ENCODE measurements at places on chromosomes 2 and 18.
A peak's percentile ranks its signal among the peaks of the same experiment; 100 is the strongest.

DNA sequence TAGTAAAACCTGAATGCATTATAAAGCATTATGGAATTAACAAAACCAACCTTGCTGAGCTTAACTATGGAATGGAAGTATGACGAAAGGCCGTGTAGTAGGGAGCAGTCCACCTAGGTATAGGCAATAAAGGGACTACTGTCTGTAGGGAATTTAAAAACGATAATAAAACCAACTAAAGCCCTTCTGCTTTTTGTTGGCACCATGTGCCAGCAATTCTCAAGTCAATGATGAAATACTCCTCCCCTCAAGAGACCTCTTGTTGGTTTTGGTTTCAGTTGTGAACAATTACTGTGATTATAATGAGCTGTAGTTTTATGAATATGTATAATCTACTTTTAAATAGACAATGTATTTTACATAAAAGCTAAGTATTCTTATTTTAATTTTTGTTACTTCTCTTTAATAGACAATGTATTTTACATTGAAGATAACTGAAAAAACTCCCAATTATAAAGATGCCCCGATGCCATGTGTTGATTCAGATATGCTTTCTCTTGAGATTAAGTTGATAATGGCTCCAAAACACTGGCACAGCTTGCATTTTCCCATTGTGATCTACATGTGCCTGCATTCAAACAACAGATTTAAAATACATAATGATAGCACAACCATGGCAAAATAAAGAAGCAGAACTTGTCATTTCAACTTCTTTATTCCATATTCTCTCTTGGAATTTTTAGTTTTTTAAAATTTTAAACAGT lies 55.5 kb upstream of the ZDBF2 start:
- DNase-seq = no peak

- no peak for DNase-seq
These were observed 159.5 kb upstream of the ZNF516 start for GRCh38 chr18:76654577-76654976.

DNA sequence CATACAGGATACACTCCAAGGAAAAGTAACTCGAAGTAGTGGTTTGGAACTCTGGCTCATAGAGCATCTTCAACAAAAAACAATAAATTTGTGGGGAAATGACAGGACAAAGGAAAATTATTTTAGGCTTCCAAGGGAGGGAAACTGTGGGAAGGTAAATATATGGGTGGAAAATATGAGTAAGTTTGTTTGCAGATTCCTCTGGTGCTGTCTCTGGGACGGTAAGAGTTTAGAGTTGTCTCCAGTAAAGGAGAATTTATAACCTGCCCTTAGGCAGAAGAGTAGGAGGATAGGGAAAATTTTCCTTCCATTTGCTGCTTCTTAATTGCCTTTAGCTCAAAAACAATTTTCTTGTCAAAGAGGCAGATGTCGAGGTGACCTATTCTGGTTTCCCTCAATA lies 19.3 kb downstream of the HNMT start:
- DNase-seq = no peak

GRCh38 chr18:13279181-13280069 lies 60.9 kb downstream of the LDLRAD4 start:
- DNase-seq = no peak

- DNase-seq = peak; percentile 56
These were observed 746 bp upstream of the POLR1B start for GRCh38 chr2:112541315-112542122.

DNA sequence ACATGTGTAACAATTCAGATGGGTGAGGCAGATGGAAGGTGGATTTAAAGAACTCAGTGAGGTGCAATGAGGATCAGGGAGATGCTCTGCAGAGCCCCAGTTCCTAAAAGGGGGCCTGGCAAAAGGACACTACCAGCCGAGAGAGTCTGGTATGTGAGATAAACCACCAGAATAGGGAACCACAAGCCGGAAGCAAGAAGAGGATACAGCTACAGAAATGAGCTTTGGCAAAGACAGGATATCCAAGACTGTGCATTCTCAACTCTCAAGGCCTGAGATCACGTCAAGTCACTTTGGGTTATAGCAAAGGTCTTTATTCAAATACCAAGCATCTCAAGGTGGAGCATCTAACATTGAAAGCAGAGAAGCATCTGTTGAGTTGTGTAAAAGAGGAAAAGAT lies 293.5 kb downstream of the ARHGAP15 start:
- DNase-seq = no peak

GRCh38 chr2:70901227-70902066 lies 34.3 kb upstream of the ATP6V1B1 start:
- DNase-seq = no peak

- no peak for DNase-seq
These were observed 79.5 kb downstream of the ARMC9 start for GRCh38 chr2:231277962-231278361.

DNA sequence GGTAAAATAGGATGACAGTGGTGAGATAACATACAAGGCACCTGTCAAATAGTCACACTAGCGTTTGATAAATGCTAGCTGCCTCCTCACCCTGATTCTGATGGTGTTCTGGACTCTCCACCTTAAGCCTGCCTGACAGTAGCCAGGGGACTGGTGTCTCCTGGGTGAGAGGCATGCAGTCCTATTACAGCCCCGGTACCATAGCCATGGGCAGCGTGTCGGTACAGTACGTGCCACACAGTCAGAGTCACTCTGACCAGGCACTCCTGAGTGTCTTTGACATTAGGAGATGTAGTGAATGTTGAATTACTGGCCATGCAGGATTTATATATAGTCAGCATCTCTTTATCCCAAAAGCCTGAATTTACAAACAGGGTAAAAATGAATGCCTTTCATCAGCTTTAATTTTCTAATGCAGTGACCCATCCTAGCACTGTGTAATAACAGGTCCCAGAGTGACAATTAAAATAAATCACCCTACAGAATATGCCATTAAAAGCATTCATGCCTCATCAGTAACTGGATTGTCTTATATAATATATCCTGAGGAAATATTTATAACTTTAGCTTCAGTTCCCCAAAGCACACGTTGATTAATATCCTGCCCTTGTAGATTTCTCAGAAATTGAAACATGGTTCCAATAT lies 760.3 kb upstream of the SOX11 start:
- no peak for DNase-seq

DNA sequence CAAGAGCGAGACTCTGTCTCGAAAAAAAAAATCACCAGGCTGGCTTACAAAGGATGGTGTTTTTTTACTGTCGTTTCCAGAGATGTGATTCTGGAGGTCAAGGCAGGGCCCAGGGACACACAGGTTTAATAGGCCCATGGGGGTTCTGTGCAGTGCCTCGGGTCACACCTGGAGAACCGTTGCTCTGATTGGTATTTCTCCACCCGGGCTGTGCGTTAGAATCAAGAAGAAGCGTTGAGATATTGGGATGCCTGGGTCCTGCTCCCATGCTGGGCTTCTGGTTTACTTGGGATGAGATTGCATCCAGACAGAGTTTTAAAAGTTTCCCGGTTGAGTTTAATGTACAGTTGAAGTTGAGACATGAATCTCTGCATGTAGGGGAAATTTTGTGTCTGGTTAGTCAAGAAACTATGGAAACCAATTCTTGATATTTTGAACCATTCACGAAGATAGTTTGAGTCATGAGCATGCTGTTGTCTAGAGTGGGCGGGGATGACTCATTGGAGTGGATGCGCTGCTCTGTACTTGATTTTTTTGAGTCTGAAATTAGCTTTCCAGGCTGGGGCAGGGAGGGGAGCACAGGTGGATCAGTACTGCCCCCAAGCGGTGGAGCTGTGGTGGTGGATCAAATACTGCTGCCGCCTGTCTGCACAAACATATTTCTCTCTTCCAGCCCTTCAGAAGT lies 50.1 kb downstream of the GREB1 start:
- DNase-seq = peak; percentile 91

GRCh38 chr2:46006473-46007025 lies 290.7 kb upstream of the EPAS1 start:
- no peak for DNase-seq

- DNase-seq = no peak
These were observed 810.5 kb downstream of the SLC4A3 start for GRCh38 chr2:220437938-220438337.

GRCh38 chr2:42973726-42974125 lies 181.3 kb upstream of the HAAO start:
- DNase-seq = no peak

GRCh38 chr2:46430413-46430812 lies 49.0 kb upstream of the TMEM247 start:
- no peak for DNase-seq

GRCh38 chr18:7596147-7596546 lies 29.0 kb downstream of the PTPRM start:
- no peak for DNase-seq

DNA sequence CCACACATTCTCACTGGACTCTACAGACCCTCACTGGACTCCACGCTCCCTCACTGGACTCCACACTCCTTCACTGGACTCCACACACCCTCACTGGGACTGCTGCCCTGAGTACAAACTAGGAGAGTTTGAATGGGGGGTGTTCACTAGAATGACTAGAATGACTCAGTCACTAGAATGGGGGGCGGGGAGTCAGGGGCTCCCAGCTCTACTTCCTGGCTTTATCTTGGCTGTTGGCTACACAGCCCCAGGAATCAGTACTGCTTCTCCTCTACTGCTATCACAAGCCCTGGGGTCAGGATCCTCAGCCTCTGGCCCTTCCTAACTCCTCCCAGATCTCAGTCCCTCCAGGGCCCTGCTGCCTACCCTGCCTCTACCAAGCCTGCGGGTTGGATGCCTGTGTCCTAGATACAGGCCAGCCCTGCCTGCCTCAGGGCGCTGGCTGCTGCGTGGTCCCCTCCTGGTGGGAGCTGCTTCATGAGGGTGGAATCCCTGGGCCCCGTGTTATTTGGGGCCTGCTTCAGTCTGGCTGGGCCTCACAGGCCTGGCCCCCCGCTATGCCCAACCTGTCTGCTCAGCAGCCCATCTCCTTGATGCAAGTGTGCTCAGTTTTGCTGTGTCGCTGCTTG lies 7.8 kb downstream of the PTMA start:
- no peak for DNase-seq

- DNase-seq = no peak
These were observed 175.2 kb upstream of the HS6ST1 start for GRCh38 chr2:128493880-128494279.

GRCh38 chr2:172251231-172251630 lies 148.5 kb upstream of the DLX2 start:
- DNase-seq = no peak

- no peak for DNase-seq
These were observed 40.1 kb downstream of the PLEK start for GRCh38 chr2:68404893-68405799.

- no peak for DNase-seq
These were observed 971.0 kb upstream of the CDH2 start for GRCh38 chr18:29147944-29148343.

DNA sequence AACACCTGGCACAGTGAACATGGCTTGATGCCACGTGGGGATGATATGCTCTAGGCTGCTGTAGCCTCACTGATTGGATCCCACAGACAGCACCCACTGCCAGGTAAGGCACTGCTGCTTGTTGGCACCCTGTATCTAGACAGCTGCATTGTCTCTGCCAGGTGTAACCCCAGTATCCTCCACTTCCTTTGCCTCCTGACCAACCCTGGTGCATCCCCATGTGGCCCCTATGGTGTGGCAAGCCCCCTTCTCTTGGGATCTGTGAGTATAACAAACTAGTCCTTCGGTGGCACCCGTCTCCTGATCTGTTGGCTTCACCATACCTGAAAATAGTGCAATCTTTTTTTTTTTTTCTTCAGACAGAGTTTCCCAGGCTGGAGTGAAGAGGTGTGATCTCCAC lies 11.1 kb downstream of the TEX51 start:
- no peak for DNase-seq

GRCh38 chr2:218015586-218016521 lies 13.1 kb upstream of the TNS1 start:
- DNase-seq = no peak

DNA sequence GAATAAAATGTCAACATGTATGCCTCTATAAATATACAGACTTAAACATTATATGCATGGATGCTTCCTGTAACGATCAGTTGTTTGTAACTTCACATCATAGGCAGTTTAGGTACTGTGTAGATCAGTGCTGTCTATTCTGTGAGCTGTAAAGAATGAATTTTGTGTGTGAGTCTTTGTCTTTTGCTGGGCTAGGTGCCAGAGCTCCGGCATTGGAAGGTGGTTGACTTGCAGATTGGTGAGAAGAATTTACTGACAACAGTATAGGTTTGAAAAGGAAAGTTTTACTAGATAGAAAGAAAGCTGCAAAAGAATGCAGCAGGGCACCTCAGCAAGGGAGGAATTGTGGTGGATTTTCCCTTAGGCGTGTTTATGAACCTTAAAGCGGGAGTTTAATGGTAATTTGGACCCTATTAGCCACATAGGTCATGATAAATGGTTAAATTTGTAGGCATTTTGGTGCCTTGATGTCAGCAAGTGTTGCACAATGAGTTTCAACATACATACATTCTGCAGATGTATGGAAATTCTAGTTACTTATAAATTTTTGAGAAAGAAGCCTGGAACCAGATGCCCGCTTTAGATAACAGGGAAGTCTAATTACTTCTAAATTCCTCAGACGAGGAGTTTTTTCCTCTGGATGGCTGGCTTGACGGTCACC lies 6.7 kb upstream of the QPCT start:
- no peak for DNase-seq

- no peak for DNase-seq
These were observed 20.6 kb upstream of the WIPF1 start for GRCh38 chr2:174618179-174618578.

GRCh38 chr18:43588838-43589237 lies 311.5 kb upstream of the SYT4 start:
- DNase-seq = no peak

DNA sequence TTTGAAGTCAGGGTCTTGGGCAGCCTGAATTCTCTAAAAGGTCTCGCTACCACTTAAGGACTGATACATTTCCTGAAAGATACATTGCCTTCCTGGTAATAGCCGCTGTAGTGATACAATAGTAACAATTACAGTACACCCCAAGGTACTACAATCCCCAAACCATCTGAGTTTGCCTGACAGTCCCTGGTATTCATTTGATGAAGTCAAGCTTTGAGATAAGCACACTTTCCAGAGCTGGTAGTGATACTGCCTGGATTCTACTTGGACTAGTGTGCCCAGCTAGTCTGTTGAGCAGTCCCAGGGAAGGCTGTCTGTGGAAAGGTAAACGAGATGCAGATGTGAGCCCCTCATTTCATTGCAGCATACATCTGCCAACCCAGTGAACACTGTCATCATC lies 24.4 kb upstream of the ITGB6 start:
- no peak for DNase-seq

DNA sequence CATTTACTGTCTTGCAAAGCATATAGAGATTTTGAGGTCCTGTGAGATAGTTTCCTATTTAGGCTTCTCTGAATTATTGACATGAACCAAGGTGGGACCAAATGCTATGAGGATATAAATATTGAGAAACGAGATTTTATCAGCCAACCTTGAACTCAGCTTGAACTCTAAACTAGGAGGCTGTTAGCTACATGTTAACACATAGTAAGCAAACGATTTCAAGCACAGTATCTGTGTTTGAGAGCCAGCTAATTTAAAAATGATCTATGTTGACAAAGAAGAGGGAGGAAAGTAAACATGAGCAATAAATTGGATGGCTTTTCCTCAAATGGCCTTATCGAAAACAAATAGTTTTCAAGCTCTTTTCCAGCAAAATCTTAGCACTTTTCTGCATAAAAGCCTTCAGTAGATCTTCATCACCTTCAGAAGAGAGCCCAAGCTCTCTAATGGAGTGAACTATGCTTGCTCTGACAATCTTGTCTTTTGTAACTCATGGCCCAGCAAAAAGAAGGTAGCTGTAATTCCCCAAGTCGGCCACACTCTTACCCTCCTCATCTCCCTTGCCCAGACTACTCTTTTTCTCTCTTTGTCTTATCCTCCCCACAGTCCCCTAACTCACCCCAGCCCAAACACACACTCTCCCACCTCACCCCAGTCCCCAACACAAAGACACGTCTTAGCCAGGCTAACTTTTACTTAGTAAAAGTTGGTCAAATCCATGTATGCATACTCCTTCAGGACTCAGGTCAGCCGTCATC lies 14.7 kb downstream of the CD28 start:
- no peak for DNase-seq

Measured in stimulated activated CD8-positive, alpha-beta memory T cell treated with anti-CD3 and anti-CD28 coated beads, Interleukin-7, amount 100 ng/mL, for 48 hours (primary cell).